ENCODE measurements at places on chromosomes 7 and 10. TPM values are rescaled to one million over a fixed set of nuclear protein-coding genes. Genes with fewer than 3 reads are reported as not detected.

DNA sequence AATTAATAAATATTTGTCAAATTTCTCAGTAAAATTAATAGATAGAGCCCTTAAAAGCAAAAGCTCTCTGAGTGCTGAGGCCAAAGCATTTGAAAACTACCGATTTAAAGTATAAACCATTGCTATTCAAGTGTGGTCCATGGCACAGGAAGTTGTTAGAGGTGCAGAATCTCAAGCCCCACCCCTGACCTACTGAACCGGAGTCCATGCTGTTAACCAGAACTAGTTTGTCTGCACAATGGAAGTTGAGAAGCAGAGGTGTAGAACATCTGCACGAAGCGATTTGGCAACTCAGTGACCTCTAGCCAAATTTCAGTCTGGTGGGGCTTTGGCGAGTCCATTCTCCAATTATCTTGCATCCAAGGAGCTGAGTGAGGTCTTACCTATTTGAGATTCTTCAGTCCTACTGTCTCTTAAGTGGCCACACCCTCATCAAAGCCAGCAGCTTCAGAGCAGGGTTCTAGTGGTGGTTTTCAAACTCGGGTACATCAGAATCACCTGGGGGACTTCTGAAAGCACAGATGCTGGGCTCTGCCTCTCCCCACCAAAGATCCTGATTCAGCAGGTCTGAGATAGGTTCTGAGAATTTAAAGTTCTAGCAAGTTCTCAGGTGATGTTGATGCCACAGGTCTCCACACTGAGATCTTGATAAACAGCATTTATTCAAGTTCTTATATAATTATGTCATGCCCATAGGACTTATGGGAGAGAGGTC lies 96.8 kb upstream of the SAMD8 start:
- no peak for DNase-seq
- H3K27ac ChIP-seq, result no peak overlapping the region
- peaks cover 53% of the 10 kb centered on the region for H3K4me1 ChIP-seq
- peaks cover 5% of the 10 kb centered on the region for H3K36me3 ChIP-seq
- H3K4me3 ChIP-seq, result no peak overlapping the region

The PIK3AP1 gene
- total RNA-seq, result 5.4 TPM

The TACC2 gene
- 400 TPM for total RNA-seq

The UNC5B gene
- 15.6 TPM for total RNA-seq

The GNGT1 gene
- total RNA-seq, result not detected
